Dermis microvascular lymphatic vessel endothelial cell (primary cell): ENCODE measurements at places on chromosomes 16 and 17.
A peak's percentile ranks its signal among the peaks of the same experiment; 100 is the strongest.

GRCh38 chr17:76499267-76499667 is 2.0 kb downstream of the RHBDF2 start:
- DNase-seq = no peak

DNA sequence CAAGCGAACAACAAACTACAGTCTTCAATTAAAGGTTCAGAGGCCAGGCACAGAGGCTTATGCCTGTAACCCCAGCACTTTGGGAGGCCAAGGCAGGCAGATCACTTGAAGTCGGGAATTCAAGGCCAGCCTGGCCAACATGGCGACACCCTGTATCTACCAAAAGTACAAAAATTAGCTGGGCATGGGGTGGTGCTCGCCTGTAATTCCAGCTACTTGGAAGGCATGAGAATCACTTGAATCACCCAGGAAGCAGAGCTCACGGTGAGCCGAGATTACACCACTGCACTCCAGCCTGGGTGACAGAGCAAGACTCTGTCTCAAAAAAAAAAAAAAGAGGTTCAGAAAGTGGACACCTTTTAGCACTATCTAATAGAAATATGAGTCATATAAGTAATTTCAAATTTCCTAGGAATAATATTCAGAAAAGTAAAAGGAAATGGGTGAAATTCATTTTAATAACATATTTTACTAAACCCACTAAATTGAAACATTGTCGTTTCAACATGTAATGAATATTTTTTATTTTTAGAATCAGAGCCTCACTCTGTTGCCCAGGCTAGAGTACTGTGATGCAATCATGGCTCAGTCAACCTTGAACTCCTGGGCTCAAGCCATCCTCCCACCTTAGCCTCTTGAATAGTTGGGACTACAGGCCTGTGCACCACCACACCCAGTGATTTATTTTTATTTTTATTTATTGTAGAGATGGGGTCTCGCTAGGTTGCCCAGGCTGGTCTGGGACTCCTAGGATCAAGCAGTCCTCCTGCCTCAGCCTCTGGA is 15.2 kb upstream of the MARCHF10 start:
- no peak for DNase-seq

- DNase-seq = no peak
Measured at GRCh38 chr17:80105762-80106161, 4.4 kb downstream of the GAA start.

DNA sequence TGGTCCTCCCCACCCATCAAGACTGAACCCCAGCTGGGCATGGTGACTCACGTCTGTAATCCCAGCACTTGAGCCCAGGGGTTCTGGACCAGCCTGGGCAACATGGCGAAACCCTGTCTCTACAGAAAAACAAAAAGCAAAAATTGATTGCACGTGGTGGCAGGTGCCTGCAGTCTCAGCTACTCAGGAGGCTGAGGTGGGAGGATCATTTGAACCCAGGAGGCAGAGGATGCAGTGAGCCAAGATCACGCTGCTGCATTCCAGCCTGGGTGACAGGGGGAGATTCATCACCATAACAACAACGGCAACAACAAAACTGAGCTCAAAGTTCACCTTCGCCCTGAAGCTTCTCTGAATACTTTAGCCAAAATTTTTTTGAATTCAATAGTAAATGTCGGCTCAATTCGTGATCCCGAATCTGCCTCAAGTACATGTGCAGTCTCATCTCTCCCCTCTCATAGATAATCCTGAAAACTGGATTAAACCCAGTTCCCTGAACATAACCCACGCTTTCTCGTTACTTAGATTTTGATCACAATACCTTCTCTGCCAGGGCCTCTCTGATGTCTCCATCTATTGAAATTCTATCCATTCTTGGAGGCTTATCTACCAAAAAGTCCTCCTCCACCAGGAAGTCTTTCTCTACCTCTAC is 13.5 kb upstream of the MYH10 start:
- DNase-seq = no peak

DNA sequence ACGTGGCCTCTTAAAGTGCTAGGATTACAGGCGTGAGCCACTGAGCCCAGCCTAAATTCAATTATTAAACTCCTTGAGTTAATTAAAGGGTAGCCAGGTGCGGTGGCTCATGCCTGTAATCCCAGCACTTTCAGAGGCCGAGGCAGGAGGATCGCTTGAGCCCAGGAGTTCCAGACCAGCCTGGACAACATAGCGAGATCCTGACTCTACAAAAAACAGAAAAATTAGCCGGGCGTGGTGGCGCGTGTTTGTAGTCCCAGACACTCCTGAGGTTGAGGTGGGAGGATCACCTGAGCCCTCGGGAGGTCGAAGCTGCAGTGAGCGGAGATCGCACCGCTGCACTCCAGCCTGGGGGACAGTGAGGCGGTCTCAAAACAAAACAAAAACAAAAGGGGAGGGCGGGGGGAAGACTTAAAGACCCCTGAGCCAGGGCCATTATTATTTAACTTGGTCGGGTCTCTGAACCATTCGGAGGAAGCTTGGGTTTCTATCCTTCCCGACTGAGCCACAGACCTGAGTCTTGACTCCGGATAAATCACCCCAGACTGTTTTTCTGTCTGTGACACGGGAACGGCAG is 19.5 kb downstream of the BCL7C start:
- DNase-seq = no peak

- DNase-seq = no peak
Measured at GRCh38 chr17:78655251-78655940, 78.2 kb upstream of the DNAH17 start.

- DNase-seq = no peak
Measured at GRCh38 chr17:219696-220095, 38.2 kb upstream of the DOC2B start.

GRCh38 chr17:37116671-37117185 is 168.0 kb downstream of the AATF start:
- DNase-seq = no peak

DNA sequence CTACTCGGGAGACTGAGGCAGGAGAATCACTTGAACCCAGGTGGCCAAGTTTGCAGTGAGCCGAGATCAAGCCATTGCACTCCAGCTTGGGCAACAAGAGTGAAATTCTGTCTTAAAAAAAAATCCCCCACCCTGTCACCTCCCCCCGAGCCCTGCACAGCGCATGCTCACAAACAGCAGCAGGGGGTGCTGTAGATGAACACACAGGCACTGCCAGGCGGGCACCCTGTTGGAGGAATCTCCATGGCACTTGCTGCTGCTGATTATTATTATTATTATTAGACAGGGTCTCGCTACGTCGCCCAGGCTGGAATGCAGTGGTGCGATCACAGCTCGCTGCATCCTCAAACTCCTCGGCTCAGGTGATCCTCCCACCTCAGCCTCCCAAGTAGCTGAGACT is 24.6 kb downstream of the FZD2 start:
- DNase-seq = peak; percentile 39

DNA sequence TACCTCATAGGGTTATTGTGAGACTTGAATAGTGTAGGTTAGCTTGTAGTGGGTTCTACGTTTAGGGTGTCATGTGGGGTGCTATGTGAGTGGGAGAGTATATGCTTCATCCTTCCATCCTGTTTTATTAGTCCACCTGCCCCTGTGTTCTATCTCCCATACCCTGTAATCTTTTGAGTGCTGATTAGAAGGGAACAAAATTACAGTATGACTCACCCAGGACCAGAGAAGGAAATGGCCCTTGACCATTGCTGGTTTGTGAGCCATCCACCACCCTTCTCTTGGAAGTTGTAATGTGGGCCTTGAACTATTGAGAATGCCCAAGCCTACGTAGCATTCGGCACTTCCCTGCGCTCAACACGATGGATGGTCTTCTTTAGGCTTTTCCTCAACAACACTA is 17.1 kb downstream of the SAP30BP start:
- peak; percentile 59 for DNase-seq

- DNase-seq = no peak
Measured at GRCh38 chr17:19341641-19342610, 20.6 kb downstream of the B9D1 start.

- no peak for DNase-seq
Measured at GRCh38 chr16:56764835-56765234, 34.9 kb downstream of the NUP93 start.

DNA sequence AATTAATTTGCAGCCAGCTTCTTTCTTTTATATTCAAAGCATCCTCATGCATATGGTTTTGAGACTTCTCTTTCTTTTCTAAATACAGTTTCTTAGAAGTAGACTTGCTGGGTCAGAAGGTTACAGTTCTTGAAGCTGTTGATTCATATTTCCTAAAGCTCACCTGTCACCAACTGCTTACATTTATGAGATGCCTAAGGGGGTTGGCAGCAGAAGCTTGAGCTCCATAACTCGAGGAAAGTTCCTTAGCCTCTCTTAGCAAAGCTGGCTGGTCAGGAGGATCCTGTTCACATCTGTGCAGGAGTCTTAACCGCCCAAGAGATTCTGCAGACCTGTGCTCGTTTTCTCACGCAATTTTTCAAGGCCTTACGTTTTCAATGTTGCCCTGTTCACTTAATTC is 218.8 kb downstream of the SNX29 start:
- no peak for DNase-seq

DNA sequence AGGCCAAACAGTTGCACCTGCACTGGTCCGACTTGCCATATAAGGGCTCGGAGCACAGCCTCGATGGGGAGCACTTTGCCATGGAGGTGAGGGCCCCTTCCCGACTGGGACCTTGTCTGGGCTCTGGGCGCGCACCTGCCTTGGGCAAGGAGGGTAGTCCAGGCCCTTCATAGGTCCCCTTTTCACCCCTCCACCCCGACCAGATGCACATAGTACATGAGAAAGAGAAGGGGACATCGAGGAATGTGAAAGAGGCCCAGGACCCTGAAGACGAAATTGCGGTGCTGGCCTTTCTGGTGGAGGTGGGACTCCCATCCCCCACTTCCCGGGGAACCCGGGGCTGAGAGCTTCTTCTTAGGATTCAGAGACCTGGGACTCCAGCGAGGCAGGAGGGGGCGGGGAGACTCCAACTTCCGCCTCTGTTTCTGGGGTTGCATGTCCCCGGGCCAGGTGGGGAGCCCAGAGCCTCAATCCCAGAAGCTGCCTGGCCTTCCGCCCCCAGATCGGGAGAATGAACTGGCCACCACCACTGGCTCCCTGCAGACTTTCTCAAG is 7.8 kb downstream of the CA4 start:
- no peak for DNase-seq

DNA sequence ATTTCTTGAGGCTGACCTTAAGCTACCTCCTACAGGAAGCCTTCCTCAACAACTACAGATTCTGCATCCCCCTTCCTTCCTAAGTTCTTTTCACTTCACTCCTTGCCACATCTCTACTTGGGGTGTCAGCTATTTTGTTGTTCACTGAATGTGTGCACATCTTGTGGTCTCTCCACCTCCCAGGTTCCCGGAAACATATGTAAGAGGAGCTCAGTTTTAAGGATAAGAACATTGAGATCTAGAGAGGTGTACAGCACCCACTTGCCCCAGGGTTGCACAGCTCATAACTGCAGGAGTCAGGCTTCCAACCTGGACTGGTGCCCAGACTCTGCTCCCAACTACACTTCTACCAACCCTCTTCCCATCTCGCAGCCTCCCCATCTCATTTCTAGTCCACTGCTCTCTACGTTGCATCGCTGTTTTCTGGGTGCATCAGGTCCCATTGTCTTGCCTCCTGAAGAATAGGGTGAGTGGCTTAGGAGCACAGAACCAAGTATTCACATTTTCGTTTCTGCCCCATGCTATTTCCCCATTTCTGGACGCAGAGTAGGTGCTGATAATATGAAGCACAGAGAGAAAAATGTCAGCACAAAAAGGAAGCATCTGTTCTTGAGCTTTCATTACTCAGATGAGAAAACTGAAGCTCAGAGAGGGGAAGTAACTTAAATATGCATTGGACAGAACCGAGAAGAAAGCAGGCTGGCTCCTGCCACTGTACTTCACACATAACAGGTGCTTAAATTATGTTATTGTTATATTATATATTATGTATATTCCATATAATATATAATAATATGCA is 292.0 kb upstream of the CCL2 start:
- DNase-seq = no peak

DNA sequence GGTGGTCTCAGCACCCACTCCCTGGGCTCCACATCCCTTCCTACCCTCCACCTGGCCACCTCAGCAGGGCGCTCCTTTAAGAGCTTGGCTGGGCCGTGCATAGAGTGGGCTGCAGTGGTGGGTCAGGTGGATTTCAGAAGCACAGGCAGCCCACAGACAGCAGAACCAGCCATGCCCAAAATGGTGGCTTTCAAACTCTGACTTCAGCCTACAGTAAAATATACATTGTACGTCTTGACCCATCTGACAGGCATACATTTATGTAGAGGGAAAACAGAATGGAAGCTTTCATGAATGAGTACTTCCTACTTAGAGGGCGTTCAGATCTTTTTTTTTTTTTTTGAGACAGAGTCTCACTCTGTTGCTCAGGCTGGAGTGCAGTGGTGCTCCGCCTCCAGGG is 26.0 kb upstream of the LASP1NB start:
- no peak for DNase-seq

- DNase-seq = no peak
Measured at GRCh38 chr16:54829691-54830090, 101.0 kb upstream of the IRX5 start.

GRCh38 chr16:69435977-69436820 is 11.8 kb downstream of the CYB5B start:
- DNase-seq = peak; percentile 45

GRCh38 chr17:57295526-57296023 is 39.3 kb downstream of the MSI2 start:
- no peak for DNase-seq

DNA sequence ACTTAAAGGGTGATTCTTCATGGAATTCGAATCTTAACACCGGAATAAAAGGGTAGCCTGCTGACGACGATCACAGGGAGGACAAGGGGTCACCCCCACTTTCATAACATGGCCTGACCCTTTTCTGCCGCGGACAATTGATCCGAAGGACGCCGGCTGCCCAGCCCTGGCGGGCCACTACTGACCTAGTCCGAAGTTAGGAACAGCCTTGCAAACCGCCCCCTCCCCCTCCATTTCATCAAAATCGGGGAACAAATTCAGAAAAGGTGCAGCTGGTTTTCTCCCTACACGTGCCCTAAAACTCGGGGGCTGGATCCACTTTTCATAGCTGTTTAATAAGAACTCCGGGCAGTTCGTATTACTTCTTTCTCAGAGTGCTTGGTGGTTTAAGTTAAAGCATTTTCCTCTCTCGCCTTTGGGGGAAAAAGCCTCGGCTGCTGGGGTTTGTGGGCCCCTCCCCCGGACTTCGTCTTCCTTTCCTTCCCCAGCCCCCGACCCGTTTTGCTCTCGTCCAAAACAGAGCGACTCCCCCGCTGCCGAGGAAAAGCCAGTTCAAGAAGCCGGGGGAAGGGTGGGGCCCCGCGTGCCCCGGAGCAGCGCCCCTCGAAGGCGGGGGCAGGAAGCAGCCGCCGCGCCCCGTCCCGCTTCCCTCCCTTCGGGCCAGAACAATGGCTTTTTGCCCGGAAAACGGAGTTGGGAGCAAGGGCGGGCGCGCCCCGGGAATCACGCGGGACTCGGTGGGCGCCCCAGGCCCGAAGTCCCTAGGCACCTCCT is 641 bp upstream of the CBX2 start:
- no peak for DNase-seq

GRCh38 chr16:2881783-2882649 is 999 bp upstream of the FLYWCH2 start:
- no peak for DNase-seq

- DNase-seq = no peak
Measured at GRCh38 chr16:84528322-84528721, 23.9 kb upstream of the MEAK7 start.
